ENCODE measurements at places on chromosomes 7 and 10.

DNA sequence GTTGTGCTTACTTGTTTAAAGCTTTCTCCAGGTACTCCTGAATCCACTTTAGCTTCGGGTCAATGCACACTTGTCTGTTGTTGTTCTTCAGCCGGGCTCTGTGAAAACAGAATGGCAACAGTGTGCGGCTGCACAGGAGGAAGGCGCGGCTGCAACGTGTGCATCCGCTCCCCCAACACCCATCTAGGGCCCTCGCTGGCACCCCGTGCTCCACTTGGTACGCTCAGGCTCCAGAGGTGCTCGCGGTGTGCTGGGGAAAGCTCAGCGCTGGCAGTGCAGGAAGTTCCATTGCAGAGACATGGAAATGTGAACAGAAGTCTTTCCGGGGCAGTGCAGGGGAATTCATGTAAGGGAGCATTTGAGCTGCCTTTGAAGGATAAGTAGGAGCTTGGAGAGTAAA, 6.3 kb downstream of the CXCL12 start:
- DNase-seq = no peak

GRCh38 chr10:59360605-59361405, 1.5 kb downstream of the FAM13C start:
- DNase-seq = no peak

GRCh38 chr7:148672041-148672440, 26.7 kb upstream of the CUL1 start:
- no peak for DNase-seq

DNA sequence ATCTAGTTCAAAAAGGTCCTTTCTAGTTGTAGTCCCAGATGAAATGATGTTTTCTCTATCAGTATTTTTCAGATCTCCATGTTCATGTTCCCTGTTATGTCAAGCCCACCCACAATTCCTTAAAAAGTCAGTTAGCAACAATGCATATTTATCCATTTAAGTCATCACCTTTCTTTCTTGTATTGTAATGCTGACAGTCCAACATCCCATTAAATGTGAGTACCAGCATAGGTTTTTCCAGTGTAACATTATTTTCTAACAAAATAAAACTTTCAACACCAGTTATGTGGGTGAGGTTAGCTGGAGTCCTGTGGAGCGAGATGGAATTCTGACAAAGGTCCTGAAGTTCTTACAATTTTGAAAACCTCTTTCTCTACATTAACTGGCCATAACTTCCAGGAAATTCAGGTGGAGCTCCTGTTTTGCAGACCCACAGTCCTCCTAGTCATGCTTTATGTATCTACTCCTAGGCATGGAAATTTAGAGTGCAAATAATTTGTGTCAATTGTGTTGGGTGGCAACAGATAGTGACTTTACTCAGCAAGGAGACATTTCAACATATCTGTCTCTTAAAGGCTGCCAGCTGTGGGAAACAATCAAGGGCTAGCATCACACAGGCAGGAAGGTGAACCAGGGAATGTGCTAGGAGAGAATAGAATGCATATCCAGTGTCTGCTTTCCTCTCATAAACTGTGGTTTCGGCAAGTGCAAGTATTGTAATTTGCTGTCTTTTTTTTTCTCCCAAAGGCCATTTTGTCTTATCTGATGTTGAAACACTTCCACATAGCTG, 162.6 kb downstream of the MTERF1 start:
- no peak for DNase-seq

Data from activated CD4-positive, alpha-beta T cell treated with anti-CD3 and anti-CD28 coated beads, Interleukin-10, Interleukin-2, amounts not matched to agents 100 ng/mL and 50 ng/mL, durations not matched to agents 16 hours and 8 hours (primary cell).